ENCODE measurements at places on chromosomes 16 and 17.

DNA sequence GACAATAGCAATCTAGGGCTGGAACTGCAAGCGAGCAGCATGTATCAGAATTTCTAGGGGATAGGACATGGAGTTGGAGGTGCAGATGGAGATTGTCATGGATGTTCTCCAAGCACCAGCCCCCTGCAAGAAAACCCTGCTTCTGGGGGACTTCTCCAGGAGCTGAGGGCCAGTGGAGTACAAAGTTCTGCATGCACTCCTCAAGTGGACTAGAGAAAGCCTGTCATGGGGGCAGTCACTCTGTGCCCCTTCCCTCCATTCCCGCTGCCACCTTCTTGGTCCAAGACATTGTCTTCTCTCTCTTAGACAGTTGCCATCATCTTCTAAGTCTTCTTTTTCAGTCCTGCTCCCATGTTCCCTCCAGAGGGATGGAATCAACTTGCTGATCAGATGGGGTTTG is 87.9 kb downstream of the AIPL1 start:
- DNase-seq = no peak

DNA sequence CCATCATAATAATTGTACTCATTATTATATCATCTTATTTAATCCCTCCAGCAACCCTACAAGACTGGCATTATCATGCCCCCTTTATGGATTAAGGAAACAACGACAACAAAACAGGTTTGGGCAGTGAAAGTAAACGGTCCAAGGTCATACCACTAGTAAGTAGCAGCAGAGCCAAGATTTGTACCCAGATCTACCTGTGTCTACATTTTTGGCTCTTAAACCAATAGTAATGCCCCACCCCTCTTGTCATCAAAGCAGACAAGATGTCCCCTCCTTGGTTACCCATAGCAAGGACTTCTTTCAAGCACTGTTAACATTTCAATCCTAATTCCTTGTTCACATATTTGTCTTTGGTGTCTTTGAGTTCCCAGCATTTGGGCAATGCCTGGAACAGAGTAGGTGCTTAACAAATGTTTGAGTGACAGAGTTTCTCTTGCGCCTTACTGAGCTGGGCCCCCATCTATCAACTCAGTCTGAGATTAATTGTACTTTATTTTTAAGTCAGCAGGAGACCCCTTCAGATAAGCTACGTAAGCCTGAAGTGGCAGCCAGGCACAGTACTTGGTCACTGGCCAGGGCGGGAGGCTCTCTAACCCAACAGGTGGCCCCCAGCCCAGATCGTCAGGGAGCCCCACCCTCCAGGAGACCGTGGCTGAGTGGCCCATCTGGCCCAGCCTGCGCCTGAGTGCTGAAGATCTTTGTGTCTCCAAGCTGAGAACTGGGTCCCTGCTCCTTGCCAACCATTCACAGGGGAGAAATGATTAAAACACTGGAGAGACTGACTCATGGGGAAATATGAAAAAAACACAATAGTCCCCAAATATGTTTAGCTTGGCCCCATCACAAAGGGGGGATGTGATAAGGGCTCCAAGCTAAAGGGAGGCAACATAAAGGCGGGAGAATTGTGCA is 75.8 kb downstream of the AXIN2 start:
- DNase-seq = no peak

- no peak for DNase-seq
Measured at GRCh38 chr16:69827524-69827923, 65.4 kb downstream of the WWP2 start.

- DNase-seq = no peak
Measured at GRCh38 chr17:76382351-76382802, 2.0 kb upstream of the SPHK1 start.

DNA sequence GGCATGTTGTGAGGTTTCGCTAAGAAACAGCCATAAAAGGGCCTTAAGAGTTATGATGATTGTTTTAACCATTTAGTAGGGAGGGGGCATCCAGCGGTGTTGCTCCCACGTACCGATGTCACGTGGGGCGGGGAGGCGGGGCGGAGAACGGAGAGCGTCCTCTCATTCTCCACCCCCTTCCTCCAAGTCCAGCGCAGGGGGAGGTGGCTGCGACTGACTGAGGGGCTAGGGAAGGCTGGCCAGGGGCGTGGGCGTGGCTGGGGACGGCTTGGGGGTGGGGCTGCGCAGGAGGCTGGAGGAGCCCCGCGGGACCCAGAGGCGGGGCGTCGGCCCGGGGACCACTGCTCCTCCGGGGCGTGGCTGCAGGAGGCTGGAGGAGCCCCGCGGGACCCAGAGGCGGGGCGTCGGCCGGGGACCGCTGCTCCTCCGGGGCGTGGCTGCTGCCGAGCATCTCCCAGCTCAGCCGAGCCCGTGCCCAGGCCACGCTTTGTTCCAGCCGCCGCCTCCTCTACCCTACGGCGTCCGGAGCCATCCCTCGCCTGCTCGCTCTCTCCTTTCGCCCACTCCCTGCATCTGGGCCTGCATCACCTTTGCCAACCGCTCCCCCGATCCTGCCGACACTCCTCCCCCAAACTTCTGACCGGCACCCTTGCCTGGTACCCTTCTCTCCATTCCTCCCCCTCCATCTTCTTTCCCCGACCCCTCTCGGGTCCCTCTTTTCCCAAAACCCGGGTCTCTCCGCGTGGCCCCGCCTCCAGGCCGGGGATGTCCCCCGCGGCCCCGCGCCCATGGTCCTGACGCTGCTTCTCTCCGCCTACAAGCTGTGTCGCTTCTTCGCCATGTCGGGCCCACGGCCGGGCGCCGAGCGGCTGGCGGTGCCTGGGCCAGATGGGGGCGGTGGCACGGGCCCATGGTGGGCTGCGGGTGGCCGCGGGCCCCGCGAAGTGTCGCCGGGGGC is at the start of gene SARM1:
TSS of gene SARM1 (plus strand) at position 450 of the 958 bp plus-strand sequence. CDS start at position 789, 339 bp downstream.
- peak; percentile 64 for DNase-seq

DNA sequence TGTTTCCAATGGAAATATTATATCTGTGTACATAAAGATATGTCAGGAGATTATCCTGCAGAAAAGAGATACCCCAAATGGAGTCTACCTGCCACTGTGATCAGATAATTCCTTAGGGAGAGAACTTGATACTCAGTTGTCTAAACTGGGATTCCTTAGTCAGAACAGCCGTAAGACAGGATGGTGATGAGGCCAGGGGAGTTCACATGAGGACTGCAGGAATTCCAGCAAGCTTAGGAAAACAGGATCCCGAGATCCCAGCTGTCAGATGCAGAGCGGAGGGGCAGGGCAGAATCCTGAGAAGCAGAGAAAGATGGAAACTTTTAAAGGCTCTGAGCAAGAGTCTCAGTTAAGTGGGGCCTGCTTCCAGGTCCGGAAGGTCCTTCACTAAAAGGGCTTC is 4.7 kb downstream of the KRABD2 start:
- DNase-seq = no peak

DNA sequence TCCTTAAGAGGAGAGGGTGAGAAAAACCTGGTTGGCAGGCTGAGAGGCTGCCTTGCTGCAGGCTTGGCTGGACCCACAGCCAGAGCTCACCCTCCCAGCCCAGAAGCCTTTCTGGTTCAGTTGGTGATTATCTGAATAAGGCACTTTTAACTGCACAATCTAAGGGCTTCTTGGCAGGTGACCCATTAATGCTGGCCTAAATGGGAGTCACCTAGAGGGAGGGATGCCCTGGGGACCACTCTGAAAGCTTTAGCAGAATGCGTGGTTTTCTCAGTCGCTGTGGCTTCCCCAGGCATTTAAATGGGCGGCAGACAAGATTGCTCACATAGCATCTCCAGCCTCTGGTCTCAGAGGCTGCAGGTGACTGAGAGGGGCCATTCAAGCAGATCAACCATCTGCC is 33.2 kb upstream of the SHISA9 start:
- no peak for DNase-seq

GRCh38 chr17:58318065-58318481 is 10.5 kb downstream of the TSPOAP1 start:
- DNase-seq = no peak

- no peak for DNase-seq
Measured at GRCh38 chr16:75584108-75584507, 17.9 kb downstream of the GABARAPL2 start.

GRCh38 chr17:45380991-45381390 is 51.7 kb downstream of the ARHGAP27 start:
- DNase-seq = no peak

DNA sequence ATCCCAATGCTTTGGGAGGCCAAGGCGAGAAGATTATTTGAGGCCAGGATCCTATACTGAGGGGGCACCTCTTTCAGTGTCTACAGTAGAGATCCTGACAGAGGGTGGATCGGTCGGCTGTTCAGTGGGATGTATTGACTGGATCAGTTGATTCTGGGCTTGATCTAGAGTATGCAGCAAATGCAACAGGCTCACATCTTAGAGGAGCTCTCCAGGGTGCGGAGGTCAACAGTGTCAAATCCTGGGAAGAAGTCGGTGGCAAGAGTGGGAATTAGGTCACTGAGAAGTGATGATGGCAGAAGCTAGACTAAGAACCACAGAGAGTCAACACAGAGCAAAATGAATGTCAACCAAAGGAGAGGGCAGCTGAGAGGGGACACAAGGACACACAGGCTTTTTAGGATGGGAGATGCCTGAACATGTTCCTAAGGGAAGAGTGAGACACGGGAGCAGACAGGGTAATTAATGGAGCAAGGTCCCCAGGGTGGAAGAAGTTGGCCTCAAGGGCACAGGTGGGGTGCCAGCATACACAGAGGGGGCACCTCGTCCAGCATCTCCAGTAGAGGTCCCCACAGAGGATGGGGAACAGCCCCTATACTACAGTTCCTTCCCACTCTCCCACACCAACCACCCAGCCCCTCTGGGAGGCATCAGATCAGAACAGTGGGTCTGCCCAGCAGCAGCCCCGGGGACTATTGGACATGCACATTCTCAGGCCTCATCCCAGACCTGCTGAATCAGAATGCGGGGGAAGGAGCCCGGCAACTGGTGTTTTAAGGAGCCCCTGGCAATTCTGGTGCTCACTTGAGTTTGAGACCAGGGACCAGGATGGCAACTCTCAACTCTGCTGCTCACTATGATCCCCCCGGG is 10.0 kb upstream of the CYTH1 start:
- DNase-seq = no peak

- DNase-seq = no peak
Measured at GRCh38 chr16:2468233-2468724, 2.8 kb upstream of the NTN3 start.

DNA sequence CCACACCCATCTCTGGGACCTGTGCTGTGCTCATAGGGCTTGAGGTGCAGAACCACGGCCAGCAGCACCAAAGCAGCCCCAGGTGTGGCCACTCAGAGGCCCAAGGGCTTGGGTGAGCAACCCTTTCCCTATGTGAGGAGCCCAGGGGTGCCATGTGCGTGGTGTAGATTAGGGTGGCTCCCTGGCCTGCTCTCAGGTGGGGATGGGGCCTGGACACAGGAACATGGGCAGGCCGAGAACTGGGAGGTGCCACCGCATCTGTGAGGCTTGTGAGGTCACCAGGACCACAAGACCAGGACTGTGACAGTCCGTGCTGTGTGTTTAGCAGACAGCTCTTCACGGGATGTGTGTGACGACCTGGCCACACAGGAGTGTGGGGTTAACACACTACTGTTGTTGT is 103.5 kb upstream of the ZNF750 start:
- no peak for DNase-seq
